Stimulated activated CD8-positive, alpha-beta memory T cell treated with anti-CD3 and anti-CD28 coated beads, Interleukin-4, amount 100 ng/mL, for 4 hours (primary cell): ENCODE measurements at places on chromosomes 13 and 19.
A peak's percentile ranks its signal among the peaks of the same experiment; 100 is the strongest.

DNA sequence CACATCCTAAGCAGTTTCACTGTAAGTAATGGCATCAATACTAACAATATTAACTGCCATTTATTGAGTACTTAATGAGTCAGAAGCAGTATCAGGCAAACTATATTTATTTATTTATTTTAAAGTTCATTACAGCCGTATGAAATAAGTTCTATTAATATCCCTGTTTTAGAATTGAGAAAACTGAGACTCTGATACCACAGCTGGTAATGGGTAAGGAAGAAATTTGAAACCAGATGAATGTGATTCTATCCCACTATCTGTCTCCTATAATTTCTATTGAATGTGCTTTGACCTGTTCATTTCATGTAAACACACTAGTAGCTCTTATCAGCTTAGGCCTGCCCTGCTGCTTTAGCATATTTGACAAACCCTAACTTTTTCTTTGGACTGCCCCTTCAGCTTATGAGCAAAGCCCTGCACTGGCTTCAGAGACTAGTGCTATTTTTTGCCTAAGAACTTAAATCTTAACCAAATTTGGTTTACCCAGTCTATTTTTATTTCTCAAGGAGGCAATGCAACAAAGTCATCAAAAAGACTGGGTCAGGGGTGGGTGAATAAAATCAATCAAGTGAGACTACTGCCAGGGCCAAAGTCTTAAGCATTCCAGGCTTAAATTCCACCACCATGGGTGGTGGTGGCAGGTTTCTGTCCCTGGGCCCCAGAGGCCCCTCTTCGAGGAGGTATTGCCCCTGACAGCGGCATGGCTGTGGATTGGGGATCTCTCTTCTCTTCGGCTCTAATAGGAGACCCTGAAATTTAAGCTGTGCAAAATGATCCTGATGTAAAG, 143.4 kb downstream of the DLEU7 start:
- DNase-seq = no peak

DNA sequence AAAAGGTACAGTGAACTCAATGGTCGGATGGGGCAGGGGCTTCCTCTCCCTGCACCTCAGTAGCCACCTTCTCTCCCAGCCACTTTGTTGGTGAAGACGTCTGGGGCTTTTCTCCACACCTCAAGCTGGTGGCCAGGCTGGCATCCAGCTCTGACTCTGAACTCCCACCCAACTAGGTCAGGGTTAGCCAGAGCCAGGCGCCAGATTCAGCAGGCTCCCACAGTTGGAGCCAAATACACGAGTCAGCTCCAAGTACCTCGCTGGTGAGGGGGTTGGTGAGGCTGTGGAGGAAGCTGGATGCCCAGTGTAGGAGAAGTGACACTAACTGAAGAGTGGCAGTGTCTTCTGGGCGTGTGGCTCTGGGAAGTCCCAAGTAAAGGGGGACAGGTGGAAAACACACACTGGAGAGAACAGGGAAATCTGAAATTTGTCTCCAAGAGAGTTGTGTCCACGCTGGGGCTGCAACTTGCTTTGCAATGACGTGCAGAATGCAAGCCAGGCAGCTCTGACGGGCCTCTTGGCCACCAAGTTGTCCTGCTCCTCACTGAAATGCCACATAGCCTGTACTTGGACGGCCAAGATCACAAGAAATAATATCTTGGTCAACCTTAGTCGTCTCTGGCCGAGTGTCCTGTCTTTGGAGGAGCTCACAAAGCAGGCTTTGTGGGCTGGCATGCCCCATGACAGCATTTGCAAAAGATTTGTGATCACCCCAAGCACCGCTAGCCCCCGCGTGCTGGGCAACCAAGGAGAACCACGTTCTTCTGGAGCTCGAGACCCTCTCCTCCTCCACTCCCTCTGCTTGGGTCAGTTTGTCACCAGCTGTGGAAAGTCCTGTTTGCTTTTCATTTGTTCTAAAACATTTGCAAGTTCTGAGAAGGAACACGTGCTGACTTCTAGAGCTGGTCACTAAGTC, 18.1 kb downstream of the SLC7A1 start:
- DNase-seq = no peak

GRCh38 chr19:10315335-10316214, at the start of gene FDX2:
Gene FDX2 (minus strand): TSS chr19:10316015. CDS start chr19:10315996, 19 bp downstream.
- peak; percentile 82 for DNase-seq

DNA sequence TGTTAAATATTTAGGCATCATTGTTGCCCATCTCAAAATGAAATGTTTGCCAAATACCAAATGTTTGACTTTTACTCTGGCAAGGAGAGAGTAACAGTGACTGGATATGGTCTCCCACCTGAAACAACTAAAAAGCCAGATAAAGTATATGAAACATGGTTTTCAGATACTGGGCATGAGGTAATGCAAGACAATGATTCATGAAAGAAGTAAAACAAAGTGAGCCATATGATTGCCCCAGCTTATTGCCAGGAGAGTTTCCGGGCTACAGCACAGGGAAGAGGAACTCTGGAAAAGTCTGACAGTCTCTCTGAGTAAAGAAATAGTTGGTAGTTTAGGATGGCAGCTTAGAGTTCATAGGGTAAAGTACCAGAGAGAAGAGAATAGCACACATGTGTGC, 354.6 kb downstream of the DNAJC15 start:
- DNase-seq = no peak

DNA sequence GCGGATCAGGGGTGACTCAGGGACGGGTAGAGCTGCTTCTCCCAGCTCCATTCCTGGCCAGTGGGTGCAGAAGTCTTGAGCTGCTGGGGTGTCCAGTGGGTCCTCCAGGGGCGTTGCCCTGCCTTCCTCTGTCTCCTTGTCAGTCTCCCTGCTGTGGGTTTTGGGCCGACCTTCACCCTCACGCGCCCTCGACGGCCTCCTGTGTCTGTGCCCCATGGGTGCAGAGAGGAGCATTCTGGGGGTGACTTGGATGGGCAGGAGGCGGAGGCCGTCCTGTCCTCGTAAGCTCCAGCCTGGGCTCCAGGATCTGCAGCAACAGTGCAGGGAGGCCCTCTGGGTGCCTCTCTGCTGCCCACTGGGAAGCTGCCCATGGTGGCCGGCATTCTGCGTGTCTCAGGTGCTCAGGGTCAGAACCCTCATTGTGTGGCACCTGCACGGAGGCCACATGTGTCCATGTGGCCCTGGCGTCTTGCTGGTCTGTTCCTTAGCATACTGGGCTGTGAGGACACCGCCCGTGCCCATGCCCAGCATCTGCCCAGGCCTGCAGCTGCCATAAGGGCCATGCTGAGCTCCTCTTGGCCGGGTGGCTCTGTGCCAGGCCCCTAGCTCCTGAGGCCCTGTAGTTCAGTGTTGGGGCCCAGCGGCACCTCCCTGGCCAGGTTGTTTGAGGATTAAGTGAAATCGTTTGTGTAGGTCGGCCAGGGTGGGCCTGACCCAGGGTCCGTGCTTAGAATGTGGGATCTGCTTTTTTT, 17.3 kb downstream of the DOT1L start:
- no peak for DNase-seq

GRCh38 chr13:44685641-44686040, 109.5 kb upstream of the TSC22D1 start:
- no peak for DNase-seq

GRCh38 chr19:3440082-3440481, 40.2 kb downstream of the SMIM24 start:
- peak; percentile 15 for DNase-seq

GRCh38 chr13:43698758-43699157, 88.0 kb downstream of the ENOX1 start:
- no peak for DNase-seq

- no peak for DNase-seq
Observed at GRCh38 chr13:22569811-22570210, 611.0 kb upstream of the SGCG start.

DNA sequence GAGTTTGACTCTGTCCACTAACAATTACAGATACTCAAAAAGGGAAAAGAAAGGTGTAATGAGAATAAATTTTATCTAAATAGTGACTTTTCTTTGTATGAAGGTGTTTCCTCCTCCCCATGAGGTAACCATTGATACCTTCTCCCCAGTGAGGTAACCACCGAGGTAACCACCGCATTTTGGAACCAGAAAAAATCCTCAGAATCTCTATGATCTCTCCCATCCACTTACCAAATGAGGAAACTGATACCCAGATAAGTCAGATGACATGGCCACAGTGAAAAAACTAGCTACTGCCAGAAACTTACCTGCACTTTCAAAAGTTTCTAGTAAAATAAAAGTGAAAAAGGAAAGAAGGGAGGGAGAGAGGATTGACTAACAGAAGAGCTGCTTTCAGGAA, 124.0 kb upstream of the FNDC3A start:
- no peak for DNase-seq

DNA sequence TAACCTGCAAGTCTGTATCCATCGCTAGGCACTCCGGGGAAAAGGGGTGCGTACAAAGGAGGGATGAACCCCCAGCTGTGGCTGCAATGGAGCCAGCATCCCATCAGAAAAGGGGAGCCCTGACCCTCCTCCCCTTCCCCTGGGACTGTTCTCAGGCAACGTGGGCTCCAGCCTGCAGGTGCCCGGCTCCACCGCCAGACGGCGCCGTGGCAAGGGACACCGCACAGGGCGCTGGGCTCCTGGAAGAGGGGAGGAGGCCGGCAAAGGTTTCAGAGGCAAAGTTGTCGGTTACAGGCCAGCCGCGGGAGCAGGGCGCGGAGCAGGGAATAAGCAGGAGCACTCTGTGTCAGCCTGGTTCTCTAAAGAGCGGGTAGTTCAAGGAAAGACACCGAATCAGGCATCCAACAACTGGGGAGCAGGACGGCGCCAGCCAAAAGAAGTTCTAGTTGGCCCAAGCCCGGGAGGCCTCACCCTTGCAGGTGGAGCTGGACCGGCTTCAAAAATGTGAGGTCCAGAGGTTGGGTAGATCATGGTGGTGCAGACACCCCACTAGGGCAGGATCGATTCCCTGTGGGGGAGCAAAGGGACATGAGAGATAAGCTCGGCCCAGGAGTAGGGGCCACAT, 53.0 kb upstream of the ATP12A start:
- no peak for DNase-seq

DNA sequence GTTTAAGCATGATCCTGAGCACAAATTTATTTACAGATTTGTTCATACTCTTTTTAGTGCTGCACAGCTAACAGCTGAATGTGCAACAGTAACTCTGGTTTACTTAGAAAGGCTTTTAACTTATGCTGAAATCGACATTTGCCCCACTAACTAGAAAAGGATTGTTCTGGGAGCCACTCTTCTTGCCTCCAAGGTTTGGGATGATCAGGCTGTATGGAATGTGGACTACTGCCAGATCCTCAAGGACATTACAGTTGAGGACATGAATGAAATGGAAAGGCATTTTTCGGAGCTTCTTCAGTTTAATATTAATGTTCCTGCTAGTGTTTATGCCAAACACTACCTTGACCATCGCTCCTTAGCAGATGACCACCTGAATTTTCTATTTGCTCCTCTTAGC, 16.0 kb downstream of the ZNF100 start:
- DNase-seq = no peak

DNA sequence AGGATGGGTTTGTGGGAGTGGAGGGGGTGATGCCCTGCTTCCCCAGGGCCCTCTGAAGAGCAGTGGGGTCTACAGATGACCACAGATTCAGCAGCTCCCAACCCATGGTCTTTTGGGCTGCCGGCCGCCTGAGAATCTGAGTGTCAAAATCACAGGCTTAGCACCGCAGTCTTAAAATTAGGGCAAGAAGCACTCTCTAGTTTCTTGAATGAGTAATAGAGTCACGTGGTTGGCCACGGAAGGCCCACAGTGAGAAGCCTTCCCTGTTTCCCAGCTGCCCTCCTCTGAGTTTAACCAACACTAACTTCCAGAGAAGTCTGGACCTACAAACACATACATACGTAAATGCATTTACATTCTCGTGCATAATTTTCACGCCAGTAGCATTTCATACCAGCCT, 5.2 kb downstream of the PRMT1 start:
- no peak for DNase-seq

DNA sequence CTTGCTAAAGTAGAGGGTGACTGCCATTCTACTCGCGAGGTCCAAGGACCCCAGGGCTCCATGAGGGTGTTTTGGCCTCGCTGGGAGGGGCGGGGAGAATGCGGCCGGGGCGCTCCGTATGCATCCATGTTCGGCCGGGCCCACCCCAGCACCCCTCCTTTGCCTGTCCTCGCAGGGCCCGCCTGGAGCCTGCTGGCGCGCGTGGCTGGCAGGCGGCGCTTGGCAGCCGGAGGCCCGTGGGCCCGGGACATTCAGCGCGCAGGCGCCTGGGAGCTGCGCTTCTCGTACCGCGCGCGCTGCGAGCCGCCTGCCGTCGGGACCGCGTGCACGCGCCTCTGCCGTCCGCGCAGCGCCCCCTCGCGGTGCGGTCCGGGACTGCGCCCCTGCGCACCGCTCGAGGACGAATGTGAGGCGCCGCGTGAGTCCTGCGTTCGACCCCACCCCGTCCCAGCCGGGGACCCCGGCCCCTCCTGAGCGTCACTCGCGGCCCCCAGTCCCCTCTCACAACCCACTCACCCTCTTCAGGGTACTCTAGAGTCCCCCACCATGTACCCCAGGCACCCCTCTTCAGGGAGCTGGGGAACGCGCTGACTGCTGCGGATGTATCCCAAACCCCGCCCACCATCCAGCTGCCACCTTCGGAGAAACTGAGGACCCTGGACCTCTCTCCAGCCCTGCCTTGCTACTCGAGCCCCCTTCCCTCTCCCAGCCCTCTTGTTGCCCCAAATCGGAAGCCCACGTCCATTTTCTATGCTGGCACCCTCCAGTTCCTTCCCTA, 4.1 kb downstream of the DLL3 start:
- DNase-seq = peak; percentile 34

- no peak for DNase-seq
Observed at GRCh38 chr19:2976609-2977000, 759 bp upstream of the TLE6 start.

GRCh38 chr13:36130193-36130551, 1.0 kb downstream of the DCLK1 start:
- no peak for DNase-seq

- no peak for DNase-seq
Observed at GRCh38 chr19:40658031-40658430, 32.4 kb downstream of the NUMBL start.

GRCh38 chr13:104976986-104977385, 1558.5 kb downstream of the EFNB2 start:
- no peak for DNase-seq

- DNase-seq = no peak
Observed at GRCh38 chr13:110329798-110330461, 22.8 kb downstream of the COL4A2 start.

GRCh38 chr13:51330791-51331190, 8.7 kb upstream of the SERPINE3 start:
- DNase-seq = no peak

DNA sequence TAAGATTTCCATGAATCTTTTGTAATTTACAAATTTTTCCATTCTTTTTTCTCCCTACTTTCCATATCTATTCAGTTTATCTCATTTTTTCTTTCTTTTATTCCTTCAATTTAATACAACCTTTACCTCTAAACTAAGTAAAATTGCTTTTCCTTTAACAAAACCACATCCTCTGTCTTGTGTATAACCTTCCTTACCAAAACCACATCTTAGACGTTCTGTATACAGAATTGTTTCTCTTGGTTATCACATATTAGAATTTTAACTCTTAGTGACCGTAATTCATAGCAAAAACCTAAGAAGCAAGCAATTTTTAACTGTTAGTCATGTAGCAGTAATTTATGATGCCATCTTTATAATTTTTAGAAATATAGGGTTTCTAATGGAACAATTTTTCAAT, 15.0 kb downstream of the PPP5C start:
- no peak for DNase-seq

- DNase-seq = no peak
Observed at GRCh38 chr19:34308381-34309367, 54.3 kb downstream of the GARRE1 start.
